RCC 7860 (cell line): ENCODE measurements at places on chromosomes 5 and 9.

DNA sequence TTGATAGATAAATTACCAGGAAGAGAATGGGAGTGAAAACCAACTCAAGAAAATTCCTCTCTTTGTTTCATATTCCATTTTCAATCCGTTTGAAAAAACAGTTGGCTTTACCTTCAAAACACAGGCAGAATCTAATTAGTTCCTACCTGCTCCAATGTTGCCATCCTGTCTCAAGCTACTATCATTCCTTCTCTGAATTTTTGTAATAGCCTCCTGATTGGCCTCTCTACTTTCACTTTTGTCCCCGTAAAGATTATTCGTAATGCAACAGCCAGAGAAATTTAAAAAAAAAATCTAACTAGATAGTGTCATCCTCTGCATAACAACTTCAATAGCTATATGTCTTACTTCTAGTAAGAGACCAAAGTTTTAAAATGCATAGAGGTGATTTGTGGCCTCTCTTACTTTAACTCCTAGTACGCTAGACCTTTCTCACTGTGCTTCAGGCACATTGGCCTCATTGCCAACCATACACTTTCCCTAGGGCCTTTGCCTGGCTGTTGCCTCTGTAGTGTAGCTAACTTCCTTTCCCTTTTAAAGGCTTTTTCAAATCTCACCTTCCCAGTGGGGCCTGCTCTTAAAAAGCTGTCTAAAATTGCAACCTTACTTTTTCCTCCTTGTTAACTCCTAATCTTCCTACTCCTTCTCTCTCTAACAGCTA lies 311.3 kb upstream of the GRIN3A start:
- DNase-seq: no peak

DNA sequence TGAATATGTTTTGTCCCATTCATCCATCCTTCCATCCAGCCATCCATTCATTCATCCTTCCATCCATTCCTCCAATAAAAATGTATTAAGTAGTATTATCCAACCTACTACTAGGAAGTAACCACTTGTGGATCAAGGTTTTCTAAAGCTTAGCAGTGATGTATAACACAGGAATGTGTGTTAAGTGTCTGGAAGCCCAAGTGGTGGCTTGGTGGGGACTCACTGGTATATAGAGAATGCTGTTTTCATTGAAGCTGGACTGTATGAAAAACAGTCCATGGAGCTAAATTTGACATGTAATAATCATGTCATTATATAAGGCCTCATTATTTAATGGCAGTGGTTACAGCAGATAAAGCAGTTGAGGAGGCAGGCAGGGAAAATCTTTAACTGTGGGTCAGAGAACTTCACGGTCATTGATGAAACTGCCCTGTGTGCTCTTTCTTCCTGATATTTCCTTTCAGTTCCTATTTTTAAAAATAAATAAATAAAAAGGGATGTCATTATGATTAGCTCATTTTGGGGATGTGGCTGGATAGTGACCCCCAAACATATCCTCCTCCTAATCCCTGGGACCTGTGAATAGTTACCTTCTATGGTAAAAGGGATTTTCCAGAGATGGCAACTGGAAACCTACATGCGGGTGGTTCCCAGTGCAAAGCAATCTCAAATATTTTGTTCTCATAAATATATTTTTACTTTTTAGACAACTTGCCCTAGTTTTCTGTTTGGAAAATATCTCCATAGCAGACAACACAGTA lies 82.3 kb downstream of the DAPK1 start:
- peak; percentile 29 for DNase-seq

GRCh38 chr9:6759185-6759977 lies 1.6 kb downstream of the KDM4C start:
- DNase-seq: peak; percentile 81

GRCh38 chr5:38258319-38259061 lies at the start of gene EGFLAM:
Gene EGFLAM, plus strand, starts transcription at chr5:38258559. Its CDS starts 196 bp downstream, at chr5:38258755.
- DNase-seq: no peak

DNA sequence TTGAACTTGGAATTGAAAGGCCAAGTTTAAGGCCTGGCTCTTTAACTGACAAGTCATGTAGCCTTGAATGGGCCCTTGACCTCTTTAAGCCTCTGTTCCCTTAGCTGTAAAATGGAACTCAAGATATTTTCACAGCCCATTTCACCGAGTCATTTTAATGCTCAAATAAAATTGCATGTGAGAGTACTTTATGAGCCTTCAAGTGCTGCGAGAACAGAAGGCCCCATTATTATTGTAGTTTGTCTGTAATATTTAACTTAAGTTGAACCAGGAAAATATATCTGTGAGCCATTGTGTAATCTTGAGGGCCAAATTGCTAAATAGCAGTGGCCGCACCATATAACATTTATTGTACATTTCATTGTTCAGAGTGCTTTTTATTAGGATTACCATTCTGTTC lies 249.9 kb downstream of the NTRK2 start:
- no peak for DNase-seq

DNA sequence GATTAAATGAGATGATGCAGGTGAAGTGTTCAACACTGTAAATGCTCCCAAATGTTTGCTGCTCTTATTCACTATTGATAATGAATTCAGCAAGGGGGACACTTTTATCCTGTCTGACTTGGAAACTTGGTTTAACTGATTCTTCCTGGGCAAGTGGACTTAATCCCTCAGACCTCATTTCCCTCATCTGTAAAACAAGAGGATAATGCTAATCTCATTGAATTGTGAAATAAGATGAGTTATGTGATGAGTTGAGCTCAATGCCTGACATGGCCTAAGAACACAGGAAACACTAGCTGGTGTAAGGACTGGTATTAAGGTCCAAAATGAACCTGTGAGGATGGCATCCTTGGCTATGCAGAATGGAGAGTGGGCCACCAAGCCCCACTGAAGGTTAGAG lies 23.3 kb downstream of the TNFSF15 start:
- DNase-seq: no peak

- no peak for DNase-seq
These were observed 42.3 kb upstream of the SEMA6A start for GRCh38 chr5:116616876-116617275.

GRCh38 chr5:95730730-95731570 lies at the start of gene RHOBTB3:
Gene RHOBTB3, plus strand, starts transcription at chr5:95731336. Its CDS starts 347 bp downstream, at chr5:95731683.
- DNase-seq: peak; percentile 59

- peak; percentile 61 for DNase-seq
These were observed 825.0 kb downstream of the TLR4 start for GRCh38 chr9:118529210-118529609.

DNA sequence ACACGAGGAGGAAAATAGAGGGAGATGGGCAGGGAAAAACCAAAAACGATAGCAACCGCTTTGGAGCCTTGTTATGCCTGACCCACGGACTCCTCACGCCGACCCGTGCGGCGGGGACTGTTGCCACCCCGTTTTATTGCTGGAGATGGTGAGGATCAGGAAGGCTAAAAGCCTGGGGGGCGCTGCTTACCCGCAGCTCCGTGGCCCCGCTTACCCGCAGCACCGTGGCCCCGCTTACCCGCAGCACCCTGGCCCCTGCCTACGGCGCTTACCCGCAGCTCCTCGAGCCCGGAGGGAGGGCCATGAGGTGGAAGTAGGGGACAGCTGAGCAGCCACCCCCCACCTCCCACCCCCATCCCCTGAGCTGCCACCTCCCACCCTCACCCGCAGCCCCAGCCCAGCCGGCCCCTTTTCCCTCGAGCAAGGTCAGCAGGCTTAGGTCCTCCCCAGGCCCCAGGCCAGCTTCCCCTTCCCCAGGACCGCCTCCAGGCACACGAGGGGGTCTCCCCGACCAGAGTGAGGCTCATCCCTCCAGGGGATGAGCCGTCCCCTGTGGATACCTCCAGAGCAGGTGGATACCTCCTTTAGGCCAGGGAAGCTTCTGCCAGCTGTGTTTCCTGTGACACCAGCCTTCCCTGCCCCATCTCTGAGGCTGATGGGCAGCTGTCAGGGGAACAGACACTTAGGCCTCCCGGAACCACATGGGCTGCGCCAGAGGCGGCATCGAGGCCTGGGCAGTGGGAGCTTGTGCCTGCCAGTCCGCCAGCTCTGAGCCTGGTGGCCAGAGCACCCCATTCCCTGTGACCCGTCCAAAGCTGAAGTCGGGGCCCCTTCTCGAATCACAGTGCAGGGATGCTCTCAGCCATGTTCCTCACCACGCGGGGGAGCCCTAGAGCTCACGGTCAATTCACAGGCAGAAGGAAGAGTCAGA lies 92.3 kb downstream of the LMX1B start:
- no peak for DNase-seq

DNA sequence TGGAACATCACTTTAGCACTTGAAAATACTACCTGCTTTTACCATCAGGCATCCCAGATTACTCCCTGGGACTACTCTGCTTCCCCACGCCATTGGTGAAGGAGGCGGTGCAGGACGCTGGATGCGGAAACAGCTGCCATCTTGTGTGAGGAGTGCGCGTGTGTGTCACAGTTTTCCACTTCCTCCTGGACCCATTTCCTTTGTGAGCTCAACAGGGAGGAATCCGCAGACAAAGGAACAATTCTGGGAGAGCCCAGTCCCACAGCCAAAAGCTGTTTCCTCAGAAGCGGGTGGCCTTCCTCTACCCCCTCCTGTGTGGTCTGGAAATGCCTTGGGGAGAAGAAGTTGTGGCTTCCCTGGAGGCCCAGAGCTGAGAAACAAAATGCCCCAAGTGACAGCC lies 16.8 kb downstream of the AFAP1L1 start:
- DNase-seq: no peak

GRCh38 chr5:139651853-139652787 lies 4.0 kb downstream of the CXXC5 start:
- DNase-seq: peak; percentile 94

DNA sequence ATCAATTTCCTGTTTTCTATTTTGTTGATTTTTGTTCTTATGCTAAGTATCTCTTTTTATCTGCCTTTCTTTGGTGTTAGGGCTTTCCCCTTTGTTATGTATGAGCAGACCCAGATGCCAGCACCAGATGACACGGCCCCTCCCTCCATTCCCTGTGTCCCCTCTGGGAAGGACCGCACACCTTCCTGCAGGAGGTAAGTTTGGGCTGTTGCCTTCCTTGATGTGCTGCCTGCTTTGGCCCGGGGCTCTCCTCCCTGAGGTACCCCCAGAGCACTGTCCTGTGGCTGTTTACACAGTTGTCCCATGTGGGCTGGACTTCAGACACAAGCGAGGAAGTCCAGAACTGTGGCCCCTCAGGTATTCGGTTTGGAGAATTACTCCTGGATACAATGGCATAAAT lies 343.8 kb upstream of the IRX1 start:
- no peak for DNase-seq

DNA sequence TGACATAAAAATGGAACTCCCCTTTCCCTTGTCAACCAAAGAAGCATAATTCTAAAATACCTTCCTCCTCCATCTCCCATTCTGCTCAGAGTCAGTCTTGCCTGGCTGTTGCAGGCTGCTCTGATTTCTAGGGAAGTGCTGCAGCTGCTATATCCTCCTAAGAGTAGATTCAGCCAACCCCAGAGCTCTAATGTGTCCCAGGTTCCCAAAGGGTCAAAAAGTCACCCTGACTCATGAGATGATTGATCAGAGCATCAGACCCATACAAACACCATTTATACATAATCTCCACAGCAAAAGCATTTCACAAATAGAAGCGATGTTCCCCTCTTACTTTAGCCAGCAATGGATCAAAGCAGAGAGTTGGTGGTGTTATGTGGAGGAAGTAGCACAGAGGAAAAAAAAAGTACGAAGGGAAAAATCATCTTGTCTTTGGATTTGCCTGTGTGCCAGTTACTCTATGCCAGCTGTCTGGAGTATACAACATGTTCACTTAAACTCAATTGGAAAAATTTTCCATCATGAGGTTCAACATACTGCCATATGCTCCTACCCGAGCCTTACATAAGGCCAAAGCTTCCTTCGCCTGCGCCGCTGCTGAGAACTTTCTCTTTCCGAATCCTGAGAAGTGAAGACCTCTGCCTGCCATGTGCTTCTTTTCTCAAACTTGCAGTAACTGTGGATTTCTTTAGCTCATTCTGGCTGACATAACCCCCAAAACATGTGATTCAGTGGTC lies 258.0 kb downstream of the TLE4 start:
- no peak for DNase-seq

DNA sequence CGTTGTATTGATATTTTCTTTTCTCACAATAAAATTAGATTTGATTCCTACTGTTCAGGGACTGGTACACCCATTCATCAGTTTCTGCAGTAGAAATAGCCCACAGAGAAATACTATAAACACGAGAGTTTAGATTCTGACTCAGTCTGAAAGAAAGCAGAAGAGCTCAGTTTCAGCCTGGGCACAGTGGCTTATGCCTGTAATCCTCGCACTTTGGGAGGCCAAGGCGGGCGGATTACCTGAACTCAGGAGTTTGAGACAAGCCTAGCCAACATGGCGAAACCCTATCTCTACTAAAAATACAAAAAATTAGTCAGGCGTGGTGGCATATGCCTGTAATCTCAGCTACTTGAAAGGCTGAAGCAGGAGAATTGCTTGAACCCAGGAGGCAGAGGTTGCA lies 8.6 kb downstream of the ITK start:
- DNase-seq: no peak

GRCh38 chr5:177421062-177421798 lies 5.2 kb upstream of the GRK6 start:
- no peak for DNase-seq

DNA sequence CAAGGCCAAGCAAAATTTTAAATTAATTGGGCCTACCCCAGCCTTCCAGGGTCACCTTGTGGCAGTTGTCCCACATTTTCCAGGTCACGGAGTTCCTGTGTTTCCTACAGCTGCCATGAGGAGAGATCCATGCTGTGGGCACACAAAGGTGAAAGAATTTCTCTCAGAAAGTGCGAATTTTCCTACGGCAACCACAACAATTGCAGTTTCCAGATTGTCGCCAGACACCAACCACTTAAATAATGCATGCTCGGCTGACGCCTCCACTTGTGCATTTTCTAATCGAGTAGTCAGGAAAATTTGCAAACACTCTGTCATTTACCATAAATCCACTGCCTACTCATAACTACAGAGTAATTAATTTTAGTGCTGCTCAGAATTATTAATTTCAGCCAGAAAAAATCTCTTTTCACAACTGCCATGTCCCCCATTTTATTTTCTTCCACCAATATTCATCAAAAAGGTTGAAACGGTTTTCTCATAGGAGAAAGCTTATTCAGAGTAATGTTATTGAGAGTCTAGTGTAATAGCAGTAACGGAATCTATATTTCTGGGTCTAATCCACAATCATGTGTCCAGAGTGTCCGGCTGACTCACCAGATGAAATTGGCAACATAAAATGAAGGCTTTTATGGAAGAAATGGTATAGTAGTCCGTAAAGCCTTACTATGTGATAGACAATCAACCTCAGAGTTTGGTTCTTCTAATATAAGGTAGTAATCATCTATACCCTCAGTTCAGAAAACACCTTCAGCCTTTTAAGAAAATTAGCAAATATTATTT lies 389.8 kb downstream of the NR2F1-AS1 start:
- DNase-seq: no peak

- no peak for DNase-seq
These were observed 344.9 kb downstream of the EFNA5 start for GRCh38 chr5:107325866-107326265.
